Brain (organoid and tissue), 16 donors: ENCODE measurements at places on chromosomes 4 and X. TPM values are rescaled to one million over a fixed set of nuclear protein-coding genes. Genes with fewer than 3 reads are reported as not detected.

NMU gene
- 33.2 TPM for polyA plus RNA-seq

N4BP2 gene
- polyA plus RNA-seq = 2.2 TPM

- DNase-seq = no peak
Observed at GRCh38 chr4:138452826-138453225, 210.7 kb upstream of the SLC7A11 start.

- DNase-seq = no peak
Observed at GRCh38 chr4:9811806-9812205, 30.4 kb downstream of the DRD5 start.

GRCh38 chrX:45143455-45143854 is 57.2 kb downstream of the DIPK2B start:
- no peak for DNase-seq

- DNase-seq = no peak
Observed at GRCh38 chr4:2172161-2172560, 69.8 kb downstream of the HAUS3 start.

- DNase-seq = no peak
Observed at GRCh38 chr4:110867251-110867960, 244.5 kb upstream of the PITX2 start.
